CD4-positive, alpha-beta T cell treated with Interleukin-15 for 4 hours (primary cell): ENCODE measurements at places on chromosomes 6 and 20.
A peak's percentile ranks its signal among the peaks of the same experiment; 100 is the strongest.

- DNase-seq: no peak
Observed at GRCh38 chr20:43653966-43654365, 12.9 kb upstream of the MYBL2 start.

- no peak for DNase-seq
Observed at GRCh38 chr6:72635636-72636035, 13.8 kb downstream of the KCNQ5 start.

DNA sequence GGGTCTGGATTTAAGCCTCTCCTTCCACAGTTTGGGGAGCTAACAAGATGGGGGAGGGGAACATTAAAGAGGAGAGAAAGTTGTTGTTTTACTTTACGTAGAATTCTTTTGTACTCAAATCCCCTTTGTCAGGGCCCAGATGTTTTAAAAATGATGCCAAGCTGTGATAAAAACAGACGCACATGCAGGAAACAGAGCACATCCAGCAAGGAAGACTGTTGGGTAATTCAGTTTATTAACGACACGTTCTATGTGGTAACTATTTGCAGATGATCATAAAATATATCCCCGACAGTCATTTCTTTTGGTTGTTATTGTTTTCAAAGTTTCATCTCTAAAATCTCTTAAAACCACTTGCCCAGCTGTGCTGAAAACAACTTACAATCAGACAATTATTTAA, 307.0 kb upstream of the PRDM1 start:
- no peak for DNase-seq

DNA sequence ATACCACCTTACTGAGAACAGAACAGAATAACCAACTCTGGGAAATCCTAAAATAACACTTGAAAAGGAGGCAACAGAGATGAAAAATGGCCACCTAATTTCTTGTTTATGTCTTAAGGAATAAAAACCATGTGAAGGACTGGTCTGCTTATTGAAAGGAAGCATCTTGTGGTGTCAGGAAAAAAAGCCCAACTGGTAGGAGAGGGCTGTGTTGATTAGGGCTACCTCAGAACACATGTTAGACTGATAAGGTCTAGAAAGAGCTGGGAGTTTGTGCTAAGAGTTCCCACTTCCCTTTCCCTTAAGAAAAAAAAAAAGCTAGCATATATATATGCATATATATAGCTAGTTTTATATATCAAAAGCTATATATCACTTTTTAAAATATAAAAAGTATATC, 425.3 kb upstream of the BTBD3 start:
- DNase-seq: no peak

DNA sequence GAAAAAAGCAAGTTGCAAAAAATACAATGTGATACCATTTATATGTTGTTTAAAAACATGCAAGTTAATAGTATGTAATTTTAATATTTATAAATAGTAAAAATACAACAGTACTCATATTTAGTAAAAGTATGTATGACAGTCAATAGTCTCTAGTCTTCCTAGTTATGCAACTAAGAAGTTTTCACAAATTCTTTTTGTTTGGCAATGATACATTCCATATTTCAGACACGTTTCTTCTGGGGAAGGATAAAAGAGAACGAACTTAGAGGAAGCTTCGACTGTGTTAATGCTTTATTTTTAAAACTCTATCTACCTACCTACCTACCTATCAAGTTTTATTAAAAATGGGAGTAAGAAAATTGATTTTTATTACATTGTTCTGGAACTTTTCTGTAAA, 77.7 kb downstream of the UBE3D start:
- no peak for DNase-seq

DNA sequence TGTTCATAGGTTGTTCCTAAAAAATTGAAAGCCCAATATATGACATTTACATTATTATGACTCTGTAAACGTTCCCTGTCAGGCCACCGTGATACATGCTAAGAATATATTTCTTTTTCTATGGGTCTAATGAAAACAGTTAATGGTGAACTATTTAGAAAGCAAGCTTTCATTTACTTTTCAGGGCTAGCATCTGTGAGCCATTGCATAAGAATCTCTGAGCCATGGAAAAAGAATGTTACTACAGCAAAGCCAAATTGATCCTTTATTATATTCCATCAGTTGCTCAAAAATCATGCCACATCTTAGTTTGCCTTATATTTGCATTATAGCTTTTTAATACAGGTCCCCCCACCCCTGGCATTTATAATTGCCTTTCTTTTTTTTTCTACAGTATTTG, 275.5 kb downstream of the ZFAND3 start:
- DNase-seq: no peak

DNA sequence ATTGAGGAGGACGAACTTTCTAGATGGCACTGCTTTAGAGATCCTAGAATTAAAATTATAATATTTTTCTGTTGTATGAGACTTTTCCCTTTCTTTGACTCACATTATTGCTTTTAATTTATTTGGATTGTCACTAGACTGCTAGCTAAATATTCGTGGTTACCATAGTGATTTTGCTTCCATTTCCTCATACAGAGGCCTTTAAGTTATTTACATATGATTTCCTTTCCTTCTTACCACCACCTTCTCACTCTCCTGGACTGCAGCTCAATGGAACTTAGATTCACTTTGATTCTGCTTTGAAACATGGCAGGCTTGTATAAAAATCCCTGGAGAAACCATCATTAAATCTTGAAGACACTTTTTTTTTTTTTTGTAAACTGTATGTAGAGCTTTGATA, 222.9 kb downstream of the LAMA2 start:
- no peak for DNase-seq

DNA sequence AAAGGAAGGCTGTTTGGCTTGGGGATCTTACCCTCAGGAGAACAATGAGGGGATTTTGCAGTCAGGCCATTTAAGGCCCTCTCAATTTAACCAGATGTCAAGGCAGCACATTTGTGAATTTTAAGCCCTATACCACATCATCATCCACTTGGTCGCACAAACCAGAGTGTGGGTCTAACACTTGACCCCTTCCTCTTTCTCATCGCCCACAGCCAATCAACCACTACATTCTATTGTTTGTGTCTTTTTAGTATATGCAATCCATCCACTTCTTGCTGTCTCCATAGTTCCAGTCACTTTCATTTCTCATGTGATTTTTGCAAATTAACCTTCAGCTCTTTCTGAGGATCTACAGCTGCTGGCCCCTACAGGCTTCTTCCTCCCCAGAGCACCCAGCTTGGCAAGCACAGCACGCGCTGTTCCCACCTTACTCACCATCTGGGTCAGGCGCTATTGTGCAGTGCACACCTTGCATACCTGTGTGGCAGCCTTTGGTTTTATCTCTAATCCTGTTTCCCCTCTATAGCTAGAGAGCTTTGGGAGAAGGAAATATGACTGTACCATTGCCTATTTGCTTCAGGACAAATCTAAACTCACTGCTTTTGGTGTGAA, 32.3 kb upstream of the CD83 start:
- no peak for DNase-seq

- DNase-seq: no peak
Observed at GRCh38 chr6:11219400-11219834, 13.1 kb downstream of the NEDD9 start.

GRCh38 chr6:128754658-128755256, 128.2 kb upstream of the LAMA2 start:
- no peak for DNase-seq

- peak; percentile 65 for DNase-seq
Observed at GRCh38 chr6:127266178-127266891, at the start of gene RNF146. Gene RNF146 (plus strand): TSS chr6:127266864. CDS start chr6:127280339, 13,475 bp downstream.

DNA sequence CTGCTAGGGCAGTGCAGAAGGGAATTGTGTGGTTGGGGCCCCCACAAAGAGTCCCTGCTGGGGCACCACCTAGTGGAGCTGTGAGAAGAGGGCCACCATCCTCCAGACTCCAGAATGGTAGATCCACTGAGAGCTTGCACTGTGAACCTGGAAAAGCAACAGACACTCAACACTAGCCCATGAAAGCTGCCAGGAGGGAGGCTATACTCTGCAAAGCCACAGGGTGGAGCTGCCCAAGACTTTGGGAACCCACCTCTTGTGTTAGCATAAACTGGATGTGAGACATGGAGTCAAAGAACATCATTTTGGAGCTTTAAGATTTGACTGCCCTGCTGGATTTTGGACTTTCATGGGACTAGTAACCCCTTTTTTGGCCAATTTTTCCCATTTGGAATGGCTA, 328.4 kb upstream of the KHDRBS2 start:
- no peak for DNase-seq

DNA sequence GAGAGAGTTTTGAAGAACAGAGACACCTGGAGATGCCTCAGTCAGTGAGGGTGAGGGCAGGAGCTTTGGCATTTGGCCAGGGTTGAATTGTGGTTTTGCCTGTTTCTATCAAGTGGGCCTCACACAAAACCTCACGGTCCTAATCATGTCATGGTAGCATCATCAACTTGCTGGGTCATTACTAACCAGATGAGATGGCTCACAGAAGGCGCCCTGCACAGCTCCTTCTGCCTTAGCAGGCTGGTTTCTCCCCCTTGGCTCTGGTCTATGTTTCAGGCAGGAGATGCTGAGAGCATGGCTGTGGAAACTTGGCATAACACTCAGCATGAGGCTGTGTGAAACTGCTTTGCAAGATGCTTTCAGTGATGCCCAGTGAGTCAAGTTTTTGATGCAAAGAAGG, 99.3 kb downstream of the LRRC1 start:
- peak; percentile 20 for DNase-seq

- DNase-seq: no peak
Observed at GRCh38 chr6:18795726-18796125, 408.6 kb downstream of the RNF144B start.

DNA sequence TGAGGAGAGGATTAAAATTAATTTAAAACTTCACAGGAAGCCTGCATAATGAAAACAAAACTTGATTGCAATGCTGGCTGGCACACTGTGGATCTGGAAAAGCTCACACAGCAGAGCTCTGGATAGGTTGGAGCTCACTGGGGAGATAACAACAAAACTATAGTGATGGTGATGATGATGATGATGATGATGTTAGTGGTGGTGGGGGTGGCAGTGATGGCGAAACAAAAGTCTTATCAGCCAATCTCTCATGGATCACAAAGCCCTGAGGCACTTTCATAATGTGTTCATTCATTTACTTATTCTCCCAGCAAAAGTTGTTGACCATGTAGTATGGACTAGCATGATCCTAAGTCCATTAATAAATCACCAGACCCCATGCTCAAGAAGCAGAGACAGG, 152.0 kb downstream of the MBOAT1 start:
- no peak for DNase-seq

- DNase-seq: peak; percentile 30
Observed at GRCh38 chr20:20360464-20360863, 7.4 kb upstream of the INSM1 start.

DNA sequence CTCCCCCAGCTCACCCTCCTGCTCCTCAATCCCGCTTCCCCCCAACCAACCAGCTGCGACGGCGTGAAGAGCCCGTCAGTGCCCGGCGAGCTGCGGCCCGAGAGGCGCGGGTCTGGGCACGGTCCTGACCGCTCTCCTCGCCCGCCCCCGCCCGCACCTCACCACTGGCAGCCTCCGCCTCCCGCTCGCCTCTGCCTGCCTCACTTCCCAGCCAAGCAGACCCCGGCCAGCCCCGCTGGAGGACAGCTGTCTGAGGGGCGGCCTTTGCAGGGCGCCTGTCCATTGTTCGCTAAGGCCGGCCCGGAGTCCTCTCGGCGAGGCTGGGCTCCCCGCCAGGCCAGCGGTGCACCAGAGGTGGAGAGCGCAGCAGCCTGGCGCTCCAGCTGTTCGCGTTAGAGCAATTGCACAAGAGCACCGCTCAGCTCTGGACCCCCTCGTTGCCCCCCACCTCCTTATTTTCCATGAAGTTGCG, 1.3 kb downstream of the SOBP start:
- DNase-seq: no peak

DNA sequence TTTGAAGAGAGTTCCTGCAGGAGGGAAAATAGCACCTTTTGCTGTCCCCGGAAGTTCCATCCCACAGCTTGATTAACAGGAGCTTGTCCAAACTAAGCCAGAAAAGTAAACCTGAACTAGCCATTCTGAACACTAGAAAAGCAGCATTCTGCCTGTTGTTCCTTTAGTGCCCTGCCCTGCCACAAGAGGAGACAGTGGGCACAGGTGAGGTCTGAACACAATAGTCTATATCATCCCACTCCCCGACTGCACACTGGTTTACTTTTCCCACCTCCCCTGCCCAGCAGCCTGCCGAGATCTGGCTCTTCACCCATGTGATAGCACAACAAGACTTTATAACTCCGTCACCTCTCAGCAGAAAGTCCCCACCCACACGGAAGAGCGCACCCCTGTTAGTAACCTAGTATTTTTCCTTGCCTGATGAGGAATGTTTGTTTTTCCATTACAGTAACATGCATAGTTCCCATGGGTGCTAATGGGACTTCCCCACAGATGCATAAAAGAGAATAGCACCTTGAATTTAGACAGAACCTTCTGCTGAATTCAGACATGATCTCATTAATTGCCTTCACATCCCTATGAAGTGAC, 59.7 kb downstream of the TFAP2A start:
- no peak for DNase-seq

DNA sequence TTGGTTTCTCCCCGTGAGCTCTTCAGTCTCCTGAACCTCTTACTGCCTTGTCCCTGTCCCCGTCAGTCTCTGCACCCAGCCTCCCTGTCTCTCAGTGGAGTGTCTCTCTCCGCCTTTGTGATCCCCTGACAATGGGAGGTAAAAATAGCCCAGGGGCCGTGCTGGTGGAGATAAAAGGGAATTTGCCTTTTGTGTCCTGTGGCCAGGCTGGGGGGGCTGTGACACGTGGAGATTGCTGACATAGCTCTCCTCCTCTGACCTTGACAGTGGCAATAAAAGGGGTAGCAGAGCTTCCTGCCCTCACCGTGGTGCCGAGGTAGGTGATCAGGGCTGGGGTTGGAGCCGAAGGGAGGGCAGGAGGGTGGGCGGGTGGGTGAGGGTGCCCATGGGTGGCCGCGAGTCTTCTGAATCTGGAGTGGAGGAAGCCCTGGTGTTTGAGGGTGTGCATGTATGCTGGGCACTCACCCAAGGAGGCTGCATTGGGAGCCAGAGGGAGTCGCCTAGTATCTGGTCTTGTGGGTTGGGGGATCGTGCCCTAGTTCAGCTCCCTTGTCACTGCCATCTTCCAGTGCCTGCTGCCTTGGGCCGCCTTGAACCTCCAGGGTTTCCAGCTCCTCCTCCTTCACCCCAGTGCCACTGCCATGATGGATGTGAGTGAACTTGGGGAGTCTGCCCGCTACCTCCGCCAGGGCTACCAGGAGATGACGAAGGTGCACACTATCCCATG, 21.9 kb downstream of the MYH7B start:
- DNase-seq: no peak

GRCh38 chr20:44745598-44746366, at the start of gene KCNK15:
Gene KCNK15 (plus strand): TSS chr20:44745865. CDS start chr20:44745911, 46 bp downstream.
- DNase-seq: peak; percentile 3

GRCh38 chr6:43767553-43768505, 2.2 kb upstream of the VEGFA start:
- DNase-seq: no peak

- no peak for DNase-seq
Observed at GRCh38 chr6:45447005-45447404, 69.3 kb upstream of the SUPT3H start.
